ENCODE measurements at places on chromosomes 7 and 10.

DNA sequence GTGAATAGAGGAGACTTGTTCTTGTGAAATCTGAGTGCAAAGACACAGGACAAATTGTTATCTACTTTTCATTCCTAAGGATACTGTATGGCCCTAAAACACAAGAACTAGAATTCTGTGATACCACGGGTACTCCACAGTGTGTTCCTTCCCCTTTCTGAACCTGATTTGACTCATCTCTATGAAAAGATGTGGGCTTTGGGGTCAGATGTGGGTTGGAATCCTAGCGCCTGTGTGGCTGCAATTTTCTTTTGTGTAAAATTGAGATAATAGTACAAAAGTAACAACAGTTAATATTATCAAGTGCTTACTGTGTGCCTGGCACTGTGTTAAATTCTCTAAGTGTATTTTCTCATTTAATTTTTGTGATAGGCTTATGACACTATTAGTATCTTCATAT, 8.1 kb downstream of the SRGN start:
- DNase-seq = no peak

- DNase-seq = no peak
Observed at GRCh38 chr10:74290708-74291107, 139.7 kb downstream of the ADK start.

DNA sequence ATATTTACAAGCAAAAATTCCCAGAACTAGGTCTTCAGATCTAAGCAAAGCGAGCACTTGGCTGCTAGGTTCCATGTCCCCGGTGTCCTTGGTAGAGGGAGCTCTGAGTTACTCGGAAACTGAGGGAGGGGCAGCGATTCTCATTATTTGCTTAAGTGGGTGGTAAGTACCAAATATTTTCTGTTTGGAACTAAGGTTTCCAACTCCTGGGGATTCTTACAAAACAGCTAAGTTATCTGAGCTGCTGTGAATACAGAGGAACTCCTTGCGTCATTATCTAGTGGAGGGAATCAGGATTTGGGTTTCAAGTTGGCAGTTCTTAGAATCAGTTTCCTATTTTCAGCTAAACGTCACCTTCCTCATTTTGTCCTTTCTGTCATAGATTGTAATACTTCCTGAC, 76.8 kb upstream of the IKZF1 start:
- no peak for DNase-seq

DNA sequence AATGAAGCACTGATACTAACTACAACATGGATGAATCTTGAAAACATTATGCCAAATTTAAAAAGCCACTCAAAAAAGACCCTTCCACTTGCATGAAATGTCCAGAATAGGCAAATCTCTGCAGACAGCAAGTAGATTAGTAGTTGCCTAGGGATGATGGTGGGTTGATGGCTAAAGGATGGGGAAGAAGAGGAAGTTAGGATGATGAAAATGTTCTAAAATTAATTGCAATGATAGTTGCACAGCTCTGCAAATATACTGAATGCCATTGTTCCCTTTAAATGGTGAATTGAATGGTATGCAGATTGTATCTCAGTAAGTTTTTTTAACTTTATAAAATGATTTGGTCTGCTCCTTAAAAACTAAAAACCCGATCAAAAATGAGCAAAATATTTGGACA, 7.3 kb upstream of the LIPA start:
- no peak for DNase-seq

DNA sequence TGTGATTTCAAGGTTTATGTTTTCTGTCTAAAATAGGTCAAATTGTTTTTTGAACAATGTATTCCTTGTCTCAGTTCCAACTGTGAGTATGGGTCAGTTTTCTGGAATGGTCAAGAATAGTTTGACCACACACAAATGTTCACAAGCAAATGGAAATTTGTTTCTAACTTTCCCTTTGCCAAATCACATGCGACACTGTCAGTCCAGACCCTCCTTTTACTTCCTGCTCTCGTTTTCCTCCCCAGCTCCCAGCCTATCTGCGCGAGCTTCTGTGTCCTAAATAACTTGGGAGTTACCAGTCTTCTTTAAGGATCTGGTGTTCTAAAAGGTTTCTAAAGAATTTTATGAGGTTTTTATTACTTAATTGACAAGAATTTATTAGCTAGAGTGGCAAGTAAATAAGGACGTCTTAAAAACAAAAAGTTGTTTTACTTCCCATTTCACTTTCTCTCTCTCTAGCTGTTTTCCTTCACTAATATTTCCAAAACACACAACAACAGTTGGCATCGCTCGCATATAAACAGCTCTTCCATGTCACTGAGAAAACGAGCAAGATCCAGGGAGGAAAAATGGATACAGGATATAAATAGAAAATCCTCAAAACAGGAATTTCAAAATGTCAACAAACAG, 266.1 kb upstream of the KLF6 start:
- no peak for DNase-seq

- no peak for DNase-seq
Observed at GRCh38 chr10:128551475-128551874, 425.3 kb upstream of the MKI67 start.

GRCh38 chr10:22501413-22501812, 156.1 kb downstream of the SPAG6 start:
- no peak for DNase-seq

DNA sequence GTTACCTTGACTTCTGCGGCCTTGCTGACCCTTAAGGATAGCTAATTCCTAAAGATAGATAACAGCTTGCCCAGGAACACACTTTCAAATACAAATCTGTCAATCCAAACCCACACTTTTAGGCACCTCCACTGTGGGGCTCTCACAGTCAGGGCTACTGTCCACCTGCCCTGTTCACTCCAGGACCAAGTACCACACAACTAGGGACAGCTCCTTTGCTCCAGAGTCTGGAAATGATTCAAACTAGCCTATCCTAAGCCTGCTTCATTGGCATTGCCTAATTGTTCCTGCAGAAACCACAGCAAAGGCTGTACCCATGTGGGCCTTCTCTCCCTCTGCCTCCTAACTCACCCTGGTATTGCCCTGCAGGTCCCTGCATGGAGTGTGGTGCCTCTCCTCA, 538.9 kb upstream of the IGFBP3 start:
- no peak for DNase-seq

All from stimulated activated CD4-positive, alpha-beta T cell treated with anti-CD3 and anti-CD28 coated beads, Interleukin-1b, Interleukin-23, amount 100 ng/mL, for 4 hours (primary cell).